Cortex of kidney (tissue), 1 donor: ENCODE measurements at places on chromosomes 3 and 15.

DNA sequence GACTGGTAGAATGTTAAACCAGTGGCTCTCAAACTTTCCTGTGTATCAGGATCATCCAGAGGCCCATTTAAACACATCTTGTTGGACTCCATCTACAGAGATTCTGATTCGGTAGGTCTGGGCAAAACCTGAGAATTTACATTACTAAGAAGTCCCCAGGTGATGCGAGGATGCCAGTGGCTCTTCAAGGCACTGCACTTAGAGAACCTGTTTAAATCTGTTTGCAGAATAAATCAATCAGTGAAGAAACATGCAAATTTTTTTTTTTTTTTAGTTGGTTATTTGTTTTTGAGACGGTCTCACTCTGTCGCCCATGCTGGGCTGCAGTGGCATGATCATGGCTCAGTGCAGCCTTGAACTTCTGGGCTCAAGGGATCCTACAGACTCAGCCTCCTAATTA lies 117.7 kb upstream of the WNT5A start:
- no peak for DNase-seq

GRCh38 chr15:62469478-62469873 lies 304.4 kb upstream of the C2CD4B start:
- no peak for DNase-seq

- no peak for DNase-seq
Observed at GRCh38 chr3:71673486-71673885, 51.7 kb downstream of the EIF4E3 start.

GRCh38 chr3:101099791-101100190 lies 106.6 kb upstream of the ABI3BP start:
- no peak for DNase-seq

DNA sequence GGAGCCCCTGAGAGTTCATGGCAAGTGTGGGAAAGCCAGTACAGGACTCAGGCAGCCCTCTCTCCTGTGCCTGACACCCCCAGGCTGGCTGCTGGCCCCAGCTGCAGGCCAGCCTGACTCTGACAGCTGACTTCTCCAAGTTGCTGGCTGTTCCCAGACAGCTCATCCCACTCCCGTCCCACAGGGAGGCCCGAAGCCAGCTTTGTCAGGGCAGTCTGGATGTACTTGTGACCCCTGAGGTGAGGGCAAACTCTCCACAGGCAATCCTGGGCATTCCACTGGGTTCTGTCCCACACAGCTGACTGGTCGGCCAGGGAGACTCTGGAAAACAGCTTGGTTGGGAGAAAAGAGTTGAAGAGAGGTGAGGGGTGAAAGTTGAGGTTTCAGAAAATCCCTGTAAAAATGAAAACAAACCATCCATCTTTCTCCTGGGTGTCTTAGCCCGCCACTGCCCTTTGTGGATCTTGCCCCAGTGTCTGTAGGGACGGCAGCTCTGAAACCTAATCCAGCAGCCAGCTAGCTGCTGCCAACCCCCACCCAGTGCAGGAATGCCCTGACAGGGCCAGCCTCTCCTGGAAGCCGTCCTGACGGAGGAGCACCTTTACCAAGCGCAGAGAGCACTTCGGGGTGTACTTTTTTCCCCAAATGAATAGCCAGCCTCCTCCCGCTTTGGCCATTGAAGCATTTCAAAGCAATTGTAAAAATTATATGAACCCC lies 87.9 kb downstream of the DNAJB8 start:
- DNase-seq, result no peak

DNA sequence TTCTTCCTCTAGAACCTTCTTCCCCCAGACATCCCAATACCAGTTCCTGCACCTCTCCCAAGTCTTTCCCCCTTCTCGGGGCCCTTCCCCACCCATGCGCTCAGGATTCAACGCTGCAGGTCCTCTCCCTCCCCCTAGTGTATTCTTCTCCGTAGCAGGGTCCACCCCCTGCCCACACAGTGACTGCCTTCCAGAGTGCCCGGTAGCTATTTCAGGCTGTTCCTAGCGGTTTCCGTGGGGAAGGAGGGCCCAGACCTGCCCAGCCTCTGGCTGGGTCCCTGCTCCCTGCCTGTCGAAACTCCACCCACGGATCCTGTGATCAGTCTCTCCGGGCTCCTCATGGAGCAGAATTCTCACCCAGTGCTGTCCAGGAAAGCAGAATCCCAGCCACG lies 45.2 kb upstream of the SEC61A1 start:
- no peak for DNase-seq

DNA sequence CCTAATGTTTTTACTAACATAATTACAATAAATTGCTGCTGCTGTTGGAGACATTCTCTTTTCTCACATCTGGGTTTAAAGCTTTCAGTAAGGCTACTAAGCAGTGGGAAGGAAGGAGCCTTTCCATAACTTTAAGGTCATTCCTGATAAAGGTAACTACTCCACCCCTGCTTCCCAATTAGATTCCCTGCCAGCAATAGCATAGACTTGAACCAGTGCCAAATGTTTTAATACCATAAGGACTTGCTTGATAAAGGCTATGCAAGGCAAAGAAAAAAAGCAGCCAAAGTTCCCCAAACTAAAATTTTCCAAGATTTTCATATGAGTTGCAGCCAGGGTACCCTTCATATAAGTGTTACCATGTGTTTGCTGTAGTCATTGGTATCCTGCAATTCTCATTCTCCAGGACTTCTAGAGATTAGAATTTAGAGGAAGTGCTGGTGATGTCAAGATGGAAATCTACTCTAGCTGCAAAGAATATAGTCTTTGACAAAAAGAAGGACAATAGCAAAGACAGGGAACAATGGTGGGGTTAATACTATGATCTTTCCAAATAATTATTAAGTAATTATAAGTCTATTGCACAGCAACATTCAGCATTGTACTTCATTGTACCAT lies 106.1 kb downstream of the FILIP1L start:
- DNase-seq, result no peak

DNA sequence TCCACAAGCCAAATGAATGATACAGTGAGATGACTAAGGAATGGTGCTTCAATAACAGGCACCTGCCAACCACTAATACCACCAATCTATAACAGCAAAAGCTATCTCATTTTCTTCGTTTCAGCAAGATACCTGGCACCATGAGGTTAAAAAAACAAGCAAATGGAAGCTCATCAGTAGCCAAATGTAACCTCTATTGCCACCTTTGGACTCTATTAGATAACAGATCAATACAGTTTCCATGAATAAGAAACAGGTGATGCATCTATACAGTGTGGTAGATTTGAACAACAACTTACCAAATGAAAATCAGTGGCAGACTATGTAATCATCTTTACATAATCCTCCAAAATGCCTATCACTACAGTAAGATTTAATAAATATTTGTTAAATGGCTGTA lies 32.8 kb downstream of the PLOD2 start:
- DNase-seq, result no peak

DNA sequence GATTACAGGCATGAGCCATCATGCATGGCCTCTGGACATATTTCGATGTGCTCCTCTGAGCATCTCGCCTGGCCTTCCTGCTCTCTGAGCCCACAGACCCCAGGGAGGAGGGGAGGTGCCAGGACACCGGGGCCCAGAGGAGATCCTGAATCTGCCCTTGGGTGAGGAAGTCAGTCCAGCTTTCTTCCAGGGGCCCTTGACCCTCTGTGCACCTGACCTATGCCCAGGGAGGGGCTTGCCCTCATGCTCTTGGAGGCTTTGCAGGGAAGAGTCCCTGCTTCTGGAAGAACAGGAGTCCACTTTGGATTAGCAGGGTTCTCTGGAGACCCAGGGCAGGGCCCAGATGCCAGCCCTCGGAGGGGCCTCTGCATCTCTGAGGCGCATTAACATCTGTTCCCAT lies 1.4 kb downstream of the ACSBG1 start:
- no peak for DNase-seq

GRCh38 chr3:112303764-112304325 lies 9.8 kb upstream of the SLC9C1 start:
- no peak for DNase-seq

DNA sequence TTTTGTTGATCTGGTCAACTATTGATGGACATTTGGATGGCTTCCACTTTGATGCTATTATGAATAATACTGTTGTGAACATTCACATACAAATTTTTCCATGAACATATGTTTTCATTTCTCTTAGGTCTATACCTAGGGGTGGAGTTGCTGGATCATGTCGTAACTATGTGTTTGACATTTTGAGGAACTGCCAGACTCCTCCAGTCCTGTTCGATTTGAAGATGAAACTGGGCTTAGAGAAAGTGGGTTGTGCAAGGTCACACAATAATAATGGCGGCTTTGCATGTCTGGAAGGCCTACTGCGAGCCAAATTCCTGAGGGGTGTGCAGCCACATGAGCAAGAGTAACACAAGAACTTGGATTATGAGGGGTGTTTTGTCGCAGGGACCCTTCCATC lies 2.6 kb downstream of the TSEN2 start:
- no peak for DNase-seq

DNA sequence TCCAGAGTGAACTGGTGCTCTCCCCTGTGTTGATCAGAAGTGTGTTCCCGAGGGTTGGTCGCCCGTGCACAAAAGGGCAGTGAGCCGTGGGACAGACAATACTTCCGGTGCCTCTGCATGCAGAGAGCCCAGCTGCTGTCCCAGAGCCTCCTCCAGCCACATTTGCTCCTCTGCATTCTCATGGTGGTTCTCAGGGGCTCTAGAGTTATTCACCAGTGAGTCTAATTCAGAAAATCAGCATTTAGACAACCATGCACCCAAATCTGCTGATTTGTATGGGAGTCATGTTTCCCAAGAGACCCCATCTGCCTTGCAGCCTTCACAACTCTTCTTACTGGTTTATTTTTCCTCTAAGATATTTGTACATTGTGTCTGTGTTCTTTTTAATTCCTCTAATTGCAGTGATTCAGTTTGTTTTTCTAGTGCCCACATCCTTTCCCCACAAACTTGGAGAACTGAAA lies 107.0 kb upstream of the SPRED1 start:
- DNase-seq, result no peak

GRCh38 chr3:78689378-78689777 lies 1078.4 kb downstream of the ROBO1 start:
- DNase-seq, result no peak

- no peak for DNase-seq
Observed at GRCh38 chr3:185927501-185928200, 10.2 kb downstream of the TRA2B start.

DNA sequence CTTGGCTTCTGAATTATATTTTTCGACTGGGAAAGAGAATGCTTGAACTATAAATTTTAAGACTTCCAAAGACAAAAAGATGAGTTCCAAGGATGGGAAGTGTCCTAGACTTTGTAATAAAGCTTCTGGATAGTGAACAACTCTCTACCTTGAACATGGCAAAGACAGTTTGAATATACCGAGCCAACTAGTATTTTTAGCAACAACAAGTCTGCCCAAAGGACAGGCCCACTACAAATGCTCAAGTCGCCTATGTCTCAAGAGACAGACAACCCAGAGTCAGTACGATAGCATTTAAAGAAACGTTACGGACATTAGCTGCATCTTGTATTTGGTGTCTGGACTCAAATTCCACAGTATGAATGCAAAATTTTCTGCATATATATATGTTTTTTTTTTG lies 175.3 kb upstream of the SLC2A2 start:
- DNase-seq, result no peak

DNA sequence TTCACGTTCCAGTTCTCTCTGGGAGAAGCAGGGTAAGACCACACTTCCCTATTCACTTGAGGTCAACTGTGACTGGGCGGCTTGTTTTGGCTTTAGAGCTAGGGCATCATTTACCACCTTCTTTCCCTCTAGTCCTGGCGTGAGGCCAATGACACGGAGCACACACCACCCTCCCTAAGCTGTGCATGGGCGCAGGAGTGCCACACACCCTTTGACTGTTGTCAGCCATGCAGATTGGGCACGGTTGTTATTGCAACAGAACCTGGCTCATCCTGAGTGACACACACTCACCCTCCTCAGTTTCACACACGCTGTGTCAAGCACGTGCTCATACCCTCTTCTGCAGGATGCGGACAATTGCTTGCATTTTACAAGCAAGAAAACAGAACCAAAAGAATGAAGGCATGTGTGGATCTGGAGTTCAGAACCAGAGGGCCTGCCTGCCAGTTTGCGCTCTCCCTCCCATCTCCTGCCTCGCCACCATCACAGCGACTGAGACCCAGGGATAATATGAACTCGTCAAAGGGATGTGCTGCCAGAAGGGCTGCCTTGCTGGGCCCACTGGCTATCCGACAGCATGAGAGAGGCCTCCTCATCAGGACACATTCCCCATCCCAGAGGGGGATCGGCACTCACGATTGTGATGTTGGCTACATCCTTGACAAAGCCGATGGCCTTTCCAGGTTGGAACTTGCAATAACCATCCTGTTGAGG lies 17.6 kb downstream of the CTSH start:
- DNase-seq, result no peak

DNA sequence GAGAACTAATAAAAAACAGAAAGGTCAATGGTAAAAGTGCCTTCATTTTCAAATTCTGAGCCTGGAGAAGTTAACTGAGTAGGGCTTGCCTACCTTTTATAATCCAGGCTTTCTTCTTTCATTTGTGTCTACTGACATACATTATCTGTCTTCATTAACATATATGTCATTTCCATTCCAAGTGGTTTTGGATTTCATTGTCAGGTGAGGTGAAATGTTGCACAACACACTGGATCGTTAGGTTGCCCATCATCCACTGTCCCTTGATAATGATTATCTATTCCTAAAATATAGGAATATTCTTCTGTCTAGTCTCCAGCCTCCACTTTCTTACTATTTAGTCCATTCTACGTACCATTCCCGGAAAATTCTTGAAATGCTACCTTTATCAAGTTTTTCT lies 55.0 kb upstream of the CP start:
- DNase-seq, result no peak

DNA sequence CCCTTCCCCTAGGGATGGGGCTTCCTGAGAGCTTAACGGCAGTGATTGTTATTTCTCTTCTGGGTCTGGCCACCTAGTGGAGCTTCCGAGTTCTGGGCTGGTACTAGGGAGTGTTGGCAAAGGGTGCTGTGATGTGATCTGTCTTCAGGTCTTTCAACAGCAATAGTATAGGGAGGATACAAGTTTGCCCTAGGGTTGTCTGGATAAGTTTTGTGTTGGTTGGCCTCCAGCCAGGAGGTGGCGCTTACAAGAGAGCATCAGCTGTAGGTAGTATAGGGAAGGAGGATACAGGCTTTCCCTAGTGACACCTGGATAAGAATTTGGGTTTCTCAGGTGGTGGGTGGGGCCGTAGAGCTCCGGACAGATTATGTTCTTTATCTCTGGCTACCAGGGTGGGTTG lies 19.2 kb upstream of the CPOX start:
- DNase-seq, result no peak

DNA sequence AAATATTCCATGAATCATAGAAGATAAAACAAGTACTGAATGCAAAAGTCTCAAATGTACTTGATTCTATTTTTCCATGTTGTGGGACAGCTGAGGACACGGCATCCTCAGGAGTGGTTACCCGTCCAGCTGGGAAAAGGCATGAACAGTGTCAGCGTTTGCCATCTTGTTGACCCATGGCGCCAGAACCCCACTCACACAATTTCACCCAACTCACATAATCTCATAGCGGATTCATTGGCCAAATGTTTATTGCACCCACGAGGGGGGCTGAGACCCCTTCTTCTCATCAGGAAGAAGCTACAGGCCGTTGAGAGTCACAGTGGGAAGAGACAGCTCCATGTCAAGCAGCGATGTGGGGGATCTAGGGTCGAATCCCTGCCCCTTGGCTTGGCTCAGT lies 72.9 kb downstream of the OCA2 start:
- no peak for DNase-seq
